NCI-H524 (cell line): ENCODE measurements at places on chromosomes 2 and 18.

DNA sequence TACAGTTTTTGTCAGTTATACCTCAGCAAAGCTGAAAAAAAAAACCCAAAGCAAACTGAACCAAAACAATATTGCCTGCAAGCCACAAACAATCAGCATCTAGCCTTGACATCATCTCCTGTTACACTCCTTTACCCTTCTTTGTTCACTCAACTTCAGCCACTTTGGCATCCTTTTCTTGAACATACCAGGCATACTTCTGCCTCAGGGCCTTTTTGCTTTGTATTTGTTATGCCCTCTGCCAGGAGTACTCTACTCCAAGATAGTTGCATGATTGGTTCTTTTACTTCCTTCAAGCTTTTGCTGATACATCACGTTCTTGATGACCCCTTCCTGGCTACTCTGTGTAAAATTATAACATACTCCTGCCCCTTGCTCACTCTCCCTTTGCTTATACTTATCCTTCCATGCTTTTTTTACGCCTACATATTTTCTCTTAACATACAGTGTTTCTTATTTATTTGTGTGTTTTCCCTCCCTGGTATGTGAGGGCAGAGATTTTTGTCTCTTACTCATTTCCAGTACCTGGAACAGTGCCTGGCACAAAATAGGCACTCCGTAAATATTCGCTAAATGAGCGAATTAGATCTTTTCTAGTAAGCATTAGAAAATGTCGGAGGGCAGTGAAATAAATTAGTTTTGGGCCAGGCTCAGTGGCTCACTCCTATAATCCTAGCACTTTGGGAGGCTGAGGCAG, 12.7 kb downstream of the ABI2 start:
- DNase-seq, result no peak

DNA sequence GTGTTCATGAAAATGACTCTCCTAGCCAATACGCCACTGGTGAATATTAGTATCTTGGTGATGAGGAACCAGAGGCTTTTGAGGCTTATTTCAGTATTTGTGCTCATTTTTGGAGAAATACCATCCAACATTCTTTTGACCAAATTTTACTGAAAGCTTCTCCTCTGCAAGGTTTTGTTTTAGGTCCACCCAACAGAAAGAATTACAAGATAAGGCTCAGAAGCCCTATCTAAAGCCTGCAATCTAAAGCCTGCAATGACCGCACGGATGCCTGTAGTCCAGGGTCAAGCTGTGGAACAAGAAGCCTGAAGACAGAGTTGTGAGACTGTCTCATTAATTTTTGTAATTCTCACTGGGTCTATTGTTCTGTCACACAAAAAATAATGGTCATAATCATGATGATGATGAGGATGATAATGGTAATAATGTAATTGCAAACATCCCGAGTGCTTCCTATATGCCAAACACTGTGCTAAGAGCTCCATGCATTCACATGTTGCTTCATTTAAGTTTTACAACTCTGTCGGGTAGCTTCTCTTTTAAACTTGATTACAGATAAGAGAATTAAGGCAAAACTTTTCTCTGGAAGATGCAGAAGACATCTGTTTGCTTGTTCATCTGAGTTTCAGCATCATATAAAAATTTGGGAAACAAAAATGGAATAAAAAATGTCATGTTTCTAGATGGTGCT, 33.2 kb upstream of the NCOA1 start:
- no peak for DNase-seq

GRCh38 chr2:14180333-14180732, 452.2 kb upstream of the LRATD1 start:
- DNase-seq, result no peak

- no peak for DNase-seq
These were observed 68.7 kb downstream of the NETO1 start for GRCh38 chr18:72799106-72799505.

DNA sequence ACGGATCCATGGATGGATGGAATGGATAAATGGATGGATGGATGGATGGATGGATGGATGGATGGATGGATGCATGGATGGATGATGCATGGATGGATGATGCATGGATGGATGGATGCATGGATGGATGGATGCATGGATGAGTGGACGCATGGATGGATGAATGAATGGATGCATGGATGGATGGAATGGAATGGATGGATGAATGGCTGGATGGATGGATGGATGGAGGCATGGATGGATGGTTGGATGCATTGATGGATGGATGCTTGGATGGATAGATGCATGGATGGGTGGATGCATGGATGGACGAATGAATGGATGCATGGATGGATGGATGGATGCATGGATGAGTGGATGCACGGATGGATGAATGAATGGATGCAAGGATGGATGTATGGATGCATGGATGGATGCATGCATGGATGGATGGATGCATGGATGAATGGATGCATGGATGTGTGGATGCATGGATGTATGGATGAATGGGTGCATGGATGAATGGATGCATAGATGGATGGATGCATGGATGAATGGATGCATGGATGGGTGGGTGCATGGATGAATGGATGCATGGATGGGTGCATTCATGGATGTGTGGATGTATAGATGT, 209.2 kb downstream of the ALPK2 start:
- no peak for DNase-seq

GRCh38 chr2:19829672-19830071, 72.1 kb downstream of the TTC32 start:
- DNase-seq, result no peak

- no peak for DNase-seq
These were observed 15.7 kb upstream of the PER2 start for GRCh38 chr2:238304116-238304515.

DNA sequence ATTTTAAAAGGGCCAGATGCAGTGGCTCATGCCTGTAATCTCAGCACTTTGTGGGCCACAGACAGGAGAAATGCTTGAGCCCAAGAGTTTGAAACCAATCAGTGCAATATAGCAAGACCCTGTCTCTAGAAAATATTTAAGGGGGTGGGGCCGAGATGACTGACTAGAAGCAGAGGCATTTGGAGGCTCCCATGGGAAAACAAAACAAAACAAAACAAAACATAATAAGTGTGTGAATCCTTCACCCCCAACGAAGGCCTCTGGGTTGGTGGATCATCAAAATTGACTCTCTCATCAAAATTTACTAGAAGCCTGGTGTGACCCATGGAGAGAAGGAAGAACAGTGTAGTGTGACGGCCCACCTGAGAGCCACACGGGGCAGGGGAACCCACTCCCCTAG, 560.9 kb downstream of the LRP1B start:
- DNase-seq, result no peak

DNA sequence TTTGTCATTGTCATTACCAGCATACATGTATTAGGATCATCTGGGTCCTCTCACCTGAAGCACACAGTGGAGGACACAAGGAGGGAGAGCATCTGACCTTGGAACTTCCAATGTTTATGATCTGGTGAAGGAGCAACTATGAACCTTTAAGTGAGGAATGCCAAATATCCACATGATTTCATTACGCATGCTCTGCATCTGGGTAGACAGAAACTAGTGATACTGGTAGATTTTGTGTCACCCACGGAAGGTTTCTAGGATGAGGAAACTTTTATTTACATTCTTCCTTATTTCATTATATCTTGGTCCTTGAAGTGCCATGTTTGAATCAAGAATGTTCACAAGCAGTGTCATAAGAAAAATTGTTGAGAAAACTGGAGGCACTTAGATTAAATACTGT, 32.1 kb downstream of the SPC25 start:
- no peak for DNase-seq

DNA sequence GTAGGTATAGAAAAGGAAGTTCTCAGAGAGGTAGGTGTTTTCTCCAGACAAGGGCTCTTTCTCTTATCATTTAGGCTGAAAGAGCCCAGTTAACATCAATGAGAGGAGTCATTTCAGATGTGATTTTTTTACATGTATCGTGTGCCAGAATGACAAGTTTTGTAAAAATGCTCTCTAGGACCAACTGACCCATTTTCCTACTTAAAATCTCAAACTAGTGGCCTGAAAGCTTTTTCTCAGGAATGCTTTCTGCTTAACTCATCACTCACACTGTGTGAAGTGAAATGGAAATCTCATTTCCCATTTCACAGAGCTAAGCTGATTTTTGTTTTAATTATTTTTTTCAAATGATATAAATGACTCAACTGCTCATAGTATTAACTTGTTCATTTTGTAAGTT, 128.7 kb upstream of the CYP26B1 start:
- no peak for DNase-seq

DNA sequence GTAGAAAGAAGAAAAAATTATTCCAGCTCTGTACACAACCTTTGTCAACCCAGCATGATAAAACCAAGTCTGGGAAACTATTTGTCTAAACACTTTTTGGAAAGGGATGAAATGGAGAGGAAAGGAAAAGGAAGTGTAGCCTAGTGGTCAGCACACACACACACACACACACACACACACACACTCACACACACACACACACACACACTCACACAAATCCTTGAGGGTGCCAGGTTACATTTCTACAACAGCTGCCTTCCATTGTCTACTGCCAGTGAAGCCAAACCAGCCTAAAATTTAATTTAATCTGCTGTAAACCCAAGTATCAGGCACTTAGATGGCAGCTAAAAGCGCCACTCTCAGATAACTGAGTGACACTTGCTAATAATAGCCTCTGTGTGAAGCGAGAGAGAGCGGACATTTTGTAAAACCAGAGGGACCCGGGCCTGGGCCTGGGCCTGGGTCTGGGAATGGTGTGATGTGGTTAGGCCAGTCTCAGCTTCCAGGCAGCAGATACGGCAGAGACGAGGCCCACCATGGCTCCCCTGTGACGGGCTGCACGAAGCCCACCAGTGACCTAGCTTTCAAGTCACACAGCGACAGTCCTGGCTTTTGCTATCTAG, 32.4 kb downstream of the BCL11A start:
- no peak for DNase-seq

DNA sequence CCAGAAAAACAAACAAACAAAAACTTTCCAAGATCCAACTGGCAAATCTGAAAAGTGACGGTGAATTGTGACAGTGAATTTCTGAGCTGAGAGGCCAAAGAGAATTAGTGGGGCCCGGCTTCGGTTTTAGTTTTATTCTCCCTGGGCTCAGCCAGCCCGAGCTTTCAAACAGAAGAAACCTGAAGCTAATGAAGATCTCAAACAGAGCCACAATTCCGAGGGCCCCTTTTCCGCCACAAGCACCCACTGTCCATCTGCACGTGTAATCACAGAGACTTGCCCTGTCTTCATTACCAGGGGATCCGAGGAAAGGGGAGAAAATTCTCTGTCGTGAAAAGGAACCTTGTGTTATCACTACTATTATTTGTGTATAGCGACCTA, 4.2 kb upstream of the ONECUT2 start:
- no peak for DNase-seq

DNA sequence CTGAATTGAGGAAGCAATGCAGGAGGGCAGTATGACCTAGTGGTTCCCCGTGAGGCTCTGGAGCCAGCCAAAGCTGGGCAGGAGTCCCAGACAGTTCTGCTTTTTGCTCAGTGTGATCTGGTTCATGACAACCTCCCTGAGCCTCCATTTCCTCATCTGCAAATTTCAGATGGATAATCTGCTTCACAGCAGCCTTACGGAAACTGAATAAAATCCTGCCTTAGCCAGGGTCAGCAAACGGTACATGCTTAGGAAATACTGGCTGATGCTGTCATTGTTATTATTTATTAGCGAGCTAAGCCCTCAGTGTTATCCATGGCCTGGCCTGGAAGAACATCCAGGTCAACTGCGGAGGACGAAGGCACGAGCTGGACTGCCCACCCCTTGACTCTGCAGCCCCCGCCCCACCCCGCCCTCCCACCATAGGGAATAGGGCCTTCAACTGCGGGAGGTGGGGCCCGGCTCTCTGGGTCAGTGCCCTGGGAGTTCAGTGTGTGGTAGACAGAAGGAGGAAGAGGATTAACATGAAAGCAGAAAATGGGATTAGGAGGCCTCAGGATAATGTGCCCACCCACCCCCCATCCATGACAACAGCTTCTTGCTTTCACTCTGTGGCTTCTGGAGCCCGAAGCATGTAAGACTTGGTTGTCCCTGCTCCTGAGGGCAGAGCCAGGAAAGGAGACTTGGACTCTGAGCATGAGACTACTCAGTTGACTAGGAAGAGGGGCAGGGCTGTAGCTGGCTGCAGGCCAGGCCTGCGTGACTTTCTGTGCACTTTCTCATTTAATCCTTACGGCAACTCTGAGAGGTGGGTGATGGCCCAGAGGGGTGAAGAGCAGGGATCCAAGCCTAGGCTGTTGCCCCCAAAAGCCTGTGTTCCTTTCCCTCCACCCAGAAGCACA, 13.1 kb downstream of the PKDCC start:
- DNase-seq, result peak; percentile 94

GRCh38 chr2:76270096-76270710, 559.5 kb upstream of the GCFC2 start:
- DNase-seq, result no peak

- no peak for DNase-seq
These were observed 76.5 kb upstream of the HPCAL1 start for GRCh38 chr2:10226038-10226724.

DNA sequence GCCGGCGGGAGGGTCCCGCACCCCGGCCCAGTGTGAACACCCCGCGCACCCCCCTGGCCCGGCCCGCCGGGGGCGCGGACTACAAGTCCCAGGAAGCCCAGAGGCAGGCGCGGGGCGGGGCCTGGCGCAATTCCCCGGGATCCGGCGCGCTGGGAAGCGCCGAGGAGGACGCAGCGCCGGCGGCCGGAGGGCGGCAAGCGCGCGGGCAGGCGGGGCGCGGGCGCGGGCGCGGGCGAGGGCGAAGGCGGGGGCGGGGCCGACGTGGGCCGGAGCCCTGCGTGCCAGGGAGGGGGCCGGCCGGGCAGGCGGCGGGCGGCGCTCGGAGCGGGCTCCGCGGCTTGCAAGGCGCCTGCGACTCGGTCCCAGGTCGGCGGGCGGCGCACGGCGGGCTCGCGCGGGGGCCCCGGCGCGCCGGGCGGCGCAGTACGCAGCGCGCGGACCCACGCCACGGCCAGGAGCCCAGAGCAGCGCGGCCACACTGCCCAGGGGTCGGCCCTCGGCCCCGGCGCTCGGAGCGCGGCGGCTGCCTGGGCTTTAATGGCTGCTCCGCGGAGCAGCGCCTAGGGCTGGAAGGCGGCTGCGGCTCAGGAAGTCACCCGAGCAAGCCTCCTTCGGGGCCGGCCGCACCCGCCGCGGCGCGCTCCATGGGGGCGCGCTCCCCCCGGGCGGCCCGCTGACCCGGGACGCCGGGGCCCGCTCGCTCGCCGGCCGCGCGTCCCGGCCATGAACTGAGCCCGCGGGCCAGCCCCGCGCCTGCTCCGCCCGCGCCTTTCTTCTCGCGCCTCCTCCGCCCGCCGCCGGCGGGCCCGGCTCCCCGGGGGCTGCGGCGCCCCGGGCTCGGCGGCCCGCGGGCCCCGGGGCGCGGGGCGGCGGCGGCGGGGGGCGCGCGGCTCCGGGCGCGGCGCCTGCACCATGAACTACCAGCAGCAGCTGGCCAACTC, at the start of gene AGAP1:
Gene AGAP1, plus strand, starts transcription at position 269 of the 941 bp plus-strand sequence.
- peak; percentile 79 for DNase-seq

- no peak for DNase-seq
These were observed 30.2 kb downstream of the LONRF2 start for GRCh38 chr2:100292022-100292580.

GRCh38 chr2:180664507-180664906, 315.9 kb upstream of the UBE2E3 start:
- DNase-seq, result no peak

DNA sequence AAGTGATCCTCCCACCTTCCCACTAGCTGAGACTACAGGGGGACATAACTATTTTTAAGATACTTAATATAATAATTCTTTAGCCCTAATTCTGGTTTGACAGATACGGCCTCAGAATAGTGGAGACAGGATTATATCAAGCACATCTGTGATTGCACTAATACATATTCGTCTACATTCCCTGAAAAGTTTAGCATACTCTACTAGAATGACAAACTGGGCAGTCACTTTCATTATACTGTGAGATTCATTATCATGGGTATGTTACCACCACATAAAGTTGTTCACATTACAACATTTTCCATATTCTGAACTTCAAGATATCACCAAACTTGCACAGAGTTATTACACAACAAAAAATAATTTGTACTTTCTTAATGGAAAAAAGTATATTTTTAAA, 11.0 kb downstream of the FAM210A start:
- no peak for DNase-seq
